ENCODE measurements at places on chromosomes 6 and 20. TPM values are rescaled to one million over a fixed set of nuclear protein-coding genes. Genes with fewer than 3 reads are reported as not detected.

DNA sequence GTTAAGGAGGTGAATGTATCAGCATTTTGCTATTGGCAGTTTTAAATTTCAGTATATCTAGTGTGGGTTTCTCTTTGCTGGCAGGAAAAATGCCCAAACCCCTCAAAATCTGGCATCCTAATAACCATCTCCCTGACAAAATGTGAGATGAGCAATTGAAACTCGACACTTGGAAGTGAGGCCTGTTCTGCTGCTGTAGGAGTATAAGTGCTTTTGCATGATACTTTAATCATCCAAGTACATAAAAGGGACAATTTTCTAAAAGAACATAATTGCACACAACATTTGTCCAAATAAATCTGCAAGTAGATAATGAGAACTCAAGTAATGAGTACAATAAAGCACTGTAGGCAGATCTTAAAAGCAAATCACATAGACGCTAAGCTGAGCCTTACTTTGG, 36.5 kb downstream of the LAMP5 start:
- H3K27ac ChIP-seq = no peak overlapping the region
- H3K27me3 ChIP-seq = peaks cover 2% of the 10 kb centered on the region
- H3K4me3 ChIP-seq = no peak overlapping the region
- DNase-seq = no peak
- no peaks in the 10 kb centered on the region for H3K36me3 ChIP-seq
- peaks cover 3% of the 10 kb centered on the region for H3K4me1 ChIP-seq

Gene SF3B5
- total RNA-seq = 174 TPM

- no peak overlapping the region for H3K4me3 ChIP-seq
- no peak overlapping the region for H3K27ac ChIP-seq
- H3K36me3 ChIP-seq = no peaks in the 10 kb centered on the region
- DNase-seq = no peak
- peaks cover 5% of the 10 kb centered on the region for H3K4me1 ChIP-seq
- no peaks in the 10 kb centered on the region for H3K27me3 ChIP-seq
These were observed 15.8 kb downstream of the NFATC2 start for GRCh38 chr20:51526754-51527153.

DNA sequence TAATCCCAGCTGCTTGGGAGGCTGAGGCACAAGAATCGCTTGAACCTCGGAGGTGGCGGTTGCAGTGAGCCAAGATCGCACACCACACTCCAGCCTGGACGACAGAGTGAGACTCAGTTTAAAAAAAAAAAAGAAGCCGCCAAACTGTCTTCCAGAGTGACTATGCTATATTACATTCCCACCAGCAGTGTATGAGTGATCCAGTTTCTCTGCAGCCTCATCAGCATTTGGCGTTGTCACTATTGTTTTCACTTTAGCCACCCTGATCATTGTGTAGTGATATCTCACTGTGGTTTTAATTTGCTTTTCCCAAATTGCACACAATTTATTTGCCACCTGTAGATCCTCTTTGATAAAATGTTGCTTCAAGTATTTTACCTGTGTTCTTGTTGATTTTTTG, 6.0 kb upstream of the AKAP12 start:
- H3K4me3 ChIP-seq = no peak overlapping the region
- H3K27ac ChIP-seq = no peak overlapping the region
- peaks cover 6% of the 10 kb centered on the region for H3K27me3 ChIP-seq
- no peaks in the 10 kb centered on the region for H3K36me3 ChIP-seq
- peaks cover 14% of the 10 kb centered on the region for H3K4me1 ChIP-seq

GRCh38 chr6:46381579-46381978, 109.7 kb downstream of the RCAN2 start:
- H3K4me1 ChIP-seq = peaks cover 25% of the 10 kb centered on the region
- no peaks in the 10 kb centered on the region for H3K27me3 ChIP-seq
- H3K4me3 ChIP-seq = no peak overlapping the region
- no peak for DNase-seq
- H3K27ac ChIP-seq = no peak overlapping the region

GRCh38 chr6:52733172-52733571, 30.1 kb downstream of the GSTA2 start:
- H3K27ac ChIP-seq = no peak overlapping the region
- H3K36me3 ChIP-seq = no peaks in the 10 kb centered on the region
- no peak overlapping the region for H3K4me3 ChIP-seq
- peaks cover 49% of the 10 kb centered on the region for H3K4me1 ChIP-seq
- no peak for DNase-seq

Gene KCNK5
- 41.8 TPM for total RNA-seq

GRCh38 chr6:137188855-137189254, 15.4 kb upstream of the IL22RA2 start:
- peaks cover 70% of the 10 kb centered on the region for H3K36me3 ChIP-seq
- DNase-seq = no peak

- peaks cover 43% of the 10 kb centered on the region for H3K4me1 ChIP-seq
- peaks cover 8% of the 10 kb centered on the region for H3K36me3 ChIP-seq
- H3K27ac ChIP-seq = no peak overlapping the region
- DNase-seq = no peak
- peaks cover 12% of the 10 kb centered on the region for H3K27me3 ChIP-seq
These were observed 52.6 kb downstream of the JAG1 start for GRCh38 chr20:10621149-10621548.
